ENCODE measurements at places on chromosomes 12 and 14.

DNA sequence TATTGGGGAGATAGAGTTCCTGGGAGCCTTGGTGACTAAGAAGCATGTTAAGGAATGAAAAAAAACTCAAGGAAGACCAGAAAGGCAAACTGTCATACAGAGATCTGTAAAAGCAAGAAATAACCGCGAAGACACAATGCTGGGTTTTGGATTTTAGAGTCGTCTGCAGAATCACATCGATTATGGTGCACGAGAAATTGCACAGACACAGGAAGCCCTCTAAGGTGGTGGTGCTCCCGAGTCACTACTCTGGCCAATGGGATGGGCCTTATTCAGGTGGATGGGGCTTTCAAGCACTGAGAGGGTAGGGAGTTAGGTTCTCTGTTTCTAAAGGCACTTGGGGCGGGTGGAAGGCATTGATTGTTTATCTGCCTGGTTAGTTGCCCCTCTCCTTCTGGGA lies 10.3 kb upstream of the FLVCR2 start:
- DNase-seq = no peak
- no peak overlapping the region for H3K4me3 ChIP-seq
- peaks cover 27% of the 10 kb centered on the region for H3K27me3 ChIP-seq
- no peaks in the 10 kb centered on the region for H3K4me1 ChIP-seq

DNA sequence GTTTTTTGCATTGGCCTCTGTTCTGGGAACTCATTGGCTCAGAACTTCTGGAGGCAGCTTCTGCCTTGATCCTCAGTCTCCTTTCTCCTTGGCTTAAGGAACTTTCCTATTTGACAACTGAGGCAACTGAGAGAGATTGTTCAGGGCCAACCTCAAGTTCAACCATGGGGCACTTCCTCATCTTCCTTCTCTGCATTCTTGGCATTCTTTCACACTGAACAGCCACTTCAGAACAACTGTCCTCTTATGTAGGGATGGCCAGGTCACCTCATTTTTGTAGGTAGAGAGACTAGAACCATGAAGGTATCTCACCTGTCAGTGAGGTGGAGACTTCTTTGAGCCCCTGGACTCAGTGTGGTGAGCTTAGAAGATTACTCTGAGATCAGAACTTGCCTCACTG lies 63.0 kb upstream of the NRXN3 start:
- H3K36me3 ChIP-seq = no peaks in the 10 kb centered on the region
- no peak overlapping the region for H3K27ac ChIP-seq
- no peak for DNase-seq

DNA sequence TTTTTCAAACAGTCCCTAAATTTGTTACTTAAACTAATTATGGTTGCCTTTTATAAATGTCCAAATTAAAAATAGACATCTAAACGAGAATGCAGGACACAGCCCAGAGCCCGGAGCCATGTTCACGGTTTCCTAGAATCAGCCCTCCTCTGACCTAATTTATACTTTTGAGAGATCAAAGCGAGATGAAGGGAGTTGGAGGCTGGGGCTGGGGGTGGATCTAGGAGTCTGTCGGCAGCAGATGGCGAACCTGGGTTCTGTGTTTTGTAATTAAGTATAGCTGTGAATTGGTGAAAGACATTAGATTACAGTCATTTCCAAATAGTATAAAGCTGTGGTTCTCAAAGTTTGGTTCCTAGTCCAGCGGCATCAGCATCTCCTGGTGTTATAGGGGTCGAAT lies 210.1 kb downstream of the SLC41A2 start:
- H3K27ac ChIP-seq = peak overlapping the region; percentile 49
- no peak overlapping the region for H3K4me3 ChIP-seq
- DNase-seq = peak; percentile 78
- peaks cover 67% of the 10 kb centered on the region for H3K4me1 ChIP-seq

- no peak overlapping the region for H3K4me3 ChIP-seq
- no peak overlapping the region for H3K27ac ChIP-seq
- no peaks in the 10 kb centered on the region for H3K4me1 ChIP-seq
- DNase-seq = no peak
These were observed 14.4 kb downstream of the ACADS start for GRCh38 chr12:120739821-120740613.

DNA sequence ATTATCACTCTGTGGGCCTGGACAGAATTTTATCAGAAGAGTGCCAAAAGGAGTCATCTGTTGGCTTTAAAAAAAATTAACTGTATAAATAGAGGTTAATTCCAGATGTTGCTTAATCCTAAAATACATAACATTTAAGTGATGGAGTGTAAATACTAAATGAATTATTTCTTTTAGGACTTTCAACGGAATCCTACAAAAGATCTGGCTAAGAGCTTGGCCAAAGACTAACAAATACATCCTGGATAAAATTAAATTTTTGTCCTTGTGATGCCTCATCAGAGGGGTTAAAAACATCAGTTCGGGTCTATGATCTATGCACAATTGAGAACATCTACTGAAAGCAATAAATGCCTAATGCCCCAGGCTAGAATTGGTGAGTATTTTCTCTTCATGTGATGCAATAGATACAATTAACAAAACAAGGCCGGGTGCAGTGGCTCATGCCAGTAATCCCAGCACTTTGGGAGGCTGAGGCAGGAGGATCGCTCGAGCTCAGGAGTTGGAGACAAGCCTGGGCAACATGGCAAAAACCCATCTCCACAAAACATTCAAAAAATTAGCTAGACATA lies 49.8 kb upstream of the RAP1B start:
- DNase-seq = no peak
- no peak overlapping the region for H3K4me3 ChIP-seq
- no peaks in the 10 kb centered on the region for H3K27me3 ChIP-seq
- H3K27ac ChIP-seq = no peak overlapping the region
- H3K36me3 ChIP-seq = no peaks in the 10 kb centered on the region
- H3K4me1 ChIP-seq = peaks cover 12% of the 10 kb centered on the region

- DNase-seq = no peak
- no peak within 1 kb of the TSS for H3K4me3 ChIP-seq
- no peaks in the 10 kb centered on the region for H3K36me3 ChIP-seq
- no peaks in the 10 kb centered on the region for H3K27me3 ChIP-seq
These were observed at the start of gene MIA2 for GRCh38 chr14:39233680-39234326. Gene MIA2 (plus strand): TSS chr14:39233915. CDS start chr14:39234115, 200 bp downstream.

- H3K36me3 ChIP-seq = no peaks in the 10 kb centered on the region
- no peak overlapping the region for H3K4me3 ChIP-seq
- DNase-seq = no peak
- H3K4me1 ChIP-seq = no peaks in the 10 kb centered on the region
- peaks cover 3% of the 10 kb centered on the region for H3K27me3 ChIP-seq
These were observed 70.7 kb downstream of the BBS10 start for GRCh38 chr12:76277480-76277879.

- H3K4me3 ChIP-seq = no peak overlapping the region
- no peak for DNase-seq
- no peaks in the 10 kb centered on the region for H3K27me3 ChIP-seq
- H3K36me3 ChIP-seq = no peaks in the 10 kb centered on the region
- no peak overlapping the region for H3K27ac ChIP-seq
- no peaks in the 10 kb centered on the region for H3K4me1 ChIP-seq
These were observed 583.9 kb upstream of the TBX3 start for GRCh38 chr12:115267891-115268290.

GRCh38 chr12:87157791-87158190 lies 871.4 kb downstream of the C12orf50 start:
- no peaks in the 10 kb centered on the region for H3K4me1 ChIP-seq
- no peaks in the 10 kb centered on the region for H3K27me3 ChIP-seq
- H3K4me3 ChIP-seq = no peak overlapping the region
- H3K36me3 ChIP-seq = no peaks in the 10 kb centered on the region

- H3K27me3 ChIP-seq = no peaks in the 10 kb centered on the region
- no peak for DNase-seq
- no peaks in the 10 kb centered on the region for H3K36me3 ChIP-seq
- H3K4me3 ChIP-seq = no peak overlapping the region
These were observed 165.4 kb downstream of the FOXG1 start for GRCh38 chr14:28931999-28932398.
